Left lung (tissue), 14 donors: ENCODE measurements at places on chromosomes 12 and 14. TPM values are rescaled to one million over a fixed set of nuclear protein-coding genes. Genes with fewer than 3 reads are reported as not detected.

The GUCY2C gene
- total RNA-seq: not detected

The PTPRR gene
- total RNA-seq: 1.4 TPM

The GRIP1 gene
- 2.5 TPM for total RNA-seq

- no peaks in the 10 kb centered on the region for H3K4me1 ChIP-seq
- DNase-seq: no peak
- no peak overlapping the region for H3K4me3 ChIP-seq
- H3K27ac ChIP-seq: no peak overlapping the region
Measured at GRCh38 chr12:5308216-5308615, 123.7 kb upstream of the NTF3 start.

The POC1B gene
- 19.8 TPM for total RNA-seq

The OR6C74 gene
- total RNA-seq: not detected

DNA sequence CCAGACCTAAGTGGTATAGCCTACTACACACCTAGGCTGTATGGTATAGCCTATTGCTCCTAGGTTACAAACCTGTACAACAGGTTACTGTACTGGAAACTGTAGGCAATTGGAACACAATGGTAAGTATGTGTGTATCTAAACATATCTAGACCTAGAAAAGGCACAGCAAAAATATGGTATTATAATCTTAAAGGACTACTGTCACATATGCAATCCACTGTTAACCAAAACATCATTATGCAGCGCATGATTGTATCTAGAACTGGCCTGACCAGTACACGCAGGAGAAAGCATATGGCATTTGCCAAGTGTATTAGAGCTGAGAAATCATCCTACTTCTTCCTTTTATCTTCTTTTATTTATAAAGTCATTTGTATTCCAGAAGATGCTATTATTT is 75.5 kb downstream of the SLC8A3 start:
- no peaks in the 10 kb centered on the region for H3K4me1 ChIP-seq
- no peak overlapping the region for H3K27ac ChIP-seq
- H3K27me3 ChIP-seq: peaks cover 33% of the 10 kb centered on the region
- H3K36me3 ChIP-seq: no peaks in the 10 kb centered on the region

The TCL1B gene
- not detected for total RNA-seq

- no peaks in the 10 kb centered on the region for H3K36me3 ChIP-seq
- peak within 1 kb of the TSS; percentile 91 for H3K4me3 ChIP-seq
- H3K27me3 ChIP-seq: no peaks in the 10 kb centered on the region
- H3K4me1 ChIP-seq: peaks cover 16% of the 10 kb centered on the region
Measured at GRCh38 chr12:96193725-96194575, at the start of gene ELK3. Gene ELK3 (plus strand): TSS chr12:96194375.

- H3K4me1 ChIP-seq: peaks cover 5% of the 10 kb centered on the region
- no peak overlapping the region for H3K4me3 ChIP-seq
- peaks cover 100% of the 10 kb centered on the region for H3K27me3 ChIP-seq
- no peak overlapping the region for H3K27ac ChIP-seq
Measured at GRCh38 chr12:57627501-57628279, 5.3 kb downstream of the B4GALNT1 start.

GRCh38 chr12:122021822-122022392 is at the start of gene BCL7A:
Gene BCL7A (plus strand): TSS chr12:122021884. CDS start chr12:122022092, 208 bp downstream.
- peak within 1 kb of the TSS; percentile 57 for H3K4me3 ChIP-seq
- H3K36me3 ChIP-seq: no peaks in the 10 kb centered on the region
- DNase-seq: peak; percentile 78
- H3K27ac ChIP-seq: no peak within 1 kb of the TSS
- H3K27me3 ChIP-seq: no peaks in the 10 kb centered on the region

The TMPRSS12 gene
- total RNA-seq: not detected
